ENCODE measurements at places on chromosomes 1 and 21.
A peak's percentile ranks its signal among the peaks of the same experiment; 100 is the strongest.

DNA sequence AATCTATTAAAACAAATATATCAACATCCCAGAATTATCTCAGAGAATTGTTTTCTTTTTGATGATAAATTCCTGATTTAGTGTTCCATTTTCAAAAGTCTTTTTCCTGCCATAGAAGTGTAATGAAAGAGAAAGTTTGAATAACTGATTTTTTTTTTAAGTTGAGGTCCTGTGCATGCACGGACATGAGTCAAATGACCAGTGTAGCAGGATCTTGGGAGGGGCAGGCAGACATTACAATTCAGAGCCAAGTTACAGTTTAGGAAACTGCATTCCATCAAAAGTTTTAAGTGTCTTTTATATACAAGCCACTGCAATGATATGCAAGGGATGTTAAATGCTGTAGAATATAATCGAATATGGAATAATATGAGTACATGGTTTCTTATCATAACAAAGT lies 227.5 kb downstream of the HMCN1 start:
- no peak for DNase-seq

- DNase-seq, result no peak
Observed at GRCh38 chr1:80917225-80917624, 883.5 kb upstream of the ADGRL2 start.

- DNase-seq, result no peak
Observed at GRCh38 chr1:67788904-67789303, 44.4 kb downstream of the GNG12 start.

- DNase-seq, result no peak
Observed at GRCh38 chr21:27495836-27496235, 528.9 kb upstream of the ADAMTS5 start.

DNA sequence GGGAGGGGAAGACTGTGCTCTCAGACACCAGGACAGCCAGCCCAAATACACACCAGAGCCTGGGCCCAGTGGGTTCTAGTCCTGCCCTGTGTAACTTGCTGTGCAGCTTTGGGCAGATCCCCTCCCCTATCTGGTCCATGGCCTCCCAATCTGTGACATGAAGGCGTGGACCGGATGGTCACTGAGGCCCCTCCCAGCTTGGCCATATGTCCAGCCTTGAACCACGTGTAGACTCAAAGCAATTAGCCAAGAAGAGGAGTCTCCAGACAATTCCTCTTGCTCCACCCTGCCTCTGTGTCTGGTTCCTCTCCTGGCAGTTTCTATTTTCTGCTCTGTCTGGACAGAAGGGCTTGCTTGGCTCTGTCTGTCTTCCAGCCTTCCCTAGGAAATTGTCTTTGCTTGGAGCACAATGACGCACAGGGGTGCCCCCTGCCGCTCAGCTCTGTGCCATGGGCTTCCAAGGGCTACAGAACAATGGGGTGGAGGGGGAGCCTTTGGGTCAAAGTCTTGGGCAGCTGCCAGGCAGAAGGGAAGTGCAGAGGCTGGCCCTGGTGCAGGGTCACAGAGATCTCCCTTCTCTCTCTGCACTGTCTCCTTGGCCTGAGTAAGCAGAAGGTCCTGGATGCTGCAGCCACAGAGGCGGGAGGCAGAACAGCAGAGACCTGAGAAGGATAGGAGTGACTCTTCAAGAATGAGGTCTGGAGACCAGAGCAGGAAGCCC lies 66.1 kb downstream of the TENT5C start:
- no peak for DNase-seq

- DNase-seq, result no peak
Observed at GRCh38 chr21:44684483-44684882, 2.5 kb upstream of the KRTAP12-1 start.

- no peak for DNase-seq
Observed at GRCh38 chr1:184298440-184299405, 88.1 kb upstream of the C1orf21 start.

DNA sequence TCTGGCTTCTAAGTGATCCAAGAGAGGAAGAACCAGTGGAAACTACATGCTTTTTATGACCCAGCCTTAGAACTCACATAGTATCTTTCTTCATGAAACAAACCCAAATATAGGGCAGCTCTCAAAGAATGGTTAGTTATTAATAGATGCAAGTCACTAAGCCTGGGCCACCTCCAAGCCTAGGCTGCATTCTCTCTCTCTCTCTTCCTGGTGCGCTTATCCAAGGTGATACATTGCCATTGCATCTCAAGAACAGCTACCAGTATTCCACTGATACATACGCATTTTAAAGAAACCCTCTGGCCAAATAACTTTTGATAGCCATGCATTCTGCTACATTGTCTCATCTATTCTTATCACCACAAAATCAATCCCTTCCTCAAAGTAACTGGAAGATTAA lies 455.6 kb upstream of the ADGRL2 start:
- DNase-seq, result no peak

- DNase-seq, result no peak
Observed at GRCh38 chr1:242828828-242829227, 304.3 kb upstream of the PLD5 start.

- DNase-seq, result no peak
Observed at GRCh38 chr1:244897476-244898254, 33.3 kb upstream of the HNRNPU start.

DNA sequence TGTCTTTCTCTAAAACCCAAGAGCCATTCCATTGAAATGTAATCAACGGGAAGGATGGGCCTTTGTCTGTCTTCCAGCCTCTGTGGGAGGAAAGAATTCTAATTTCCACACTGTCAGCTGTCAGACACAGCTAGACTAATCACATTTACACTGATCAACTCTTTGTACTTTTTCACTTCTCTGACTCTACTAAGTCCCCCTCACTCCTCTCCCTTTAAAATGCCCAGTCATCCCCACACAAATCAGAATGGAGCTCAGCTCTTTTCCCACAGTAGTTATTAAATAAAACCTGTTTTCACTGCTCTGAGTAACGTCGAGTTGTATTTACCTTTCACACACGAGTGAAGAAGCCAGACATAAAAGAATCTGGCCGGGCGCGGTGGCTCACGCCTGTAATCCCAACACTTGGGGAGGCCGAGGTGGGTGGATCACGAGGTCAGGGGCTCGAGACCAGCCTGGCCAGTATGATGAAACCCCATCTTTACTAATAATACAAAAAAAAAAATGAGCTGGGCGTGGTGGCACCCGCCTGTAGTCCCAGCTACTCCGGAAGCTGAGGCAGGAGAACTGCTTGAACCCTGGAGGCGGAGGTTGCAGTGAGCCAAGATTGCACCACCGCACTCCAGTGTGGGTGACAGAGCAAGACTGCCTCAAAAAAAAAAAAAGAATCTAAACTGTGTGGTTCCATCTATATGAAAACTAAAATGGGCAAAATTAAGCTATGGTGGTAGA lies 13.3 kb downstream of the ZBTB8OS start:
- DNase-seq, result no peak

- DNase-seq, result no peak
Observed at GRCh38 chr1:98668733-98669132, 7.2 kb downstream of the SNX7 start.

- DNase-seq, result no peak
Observed at GRCh38 chr1:907611-908451, 15.9 kb upstream of the SAMD11 start.

DNA sequence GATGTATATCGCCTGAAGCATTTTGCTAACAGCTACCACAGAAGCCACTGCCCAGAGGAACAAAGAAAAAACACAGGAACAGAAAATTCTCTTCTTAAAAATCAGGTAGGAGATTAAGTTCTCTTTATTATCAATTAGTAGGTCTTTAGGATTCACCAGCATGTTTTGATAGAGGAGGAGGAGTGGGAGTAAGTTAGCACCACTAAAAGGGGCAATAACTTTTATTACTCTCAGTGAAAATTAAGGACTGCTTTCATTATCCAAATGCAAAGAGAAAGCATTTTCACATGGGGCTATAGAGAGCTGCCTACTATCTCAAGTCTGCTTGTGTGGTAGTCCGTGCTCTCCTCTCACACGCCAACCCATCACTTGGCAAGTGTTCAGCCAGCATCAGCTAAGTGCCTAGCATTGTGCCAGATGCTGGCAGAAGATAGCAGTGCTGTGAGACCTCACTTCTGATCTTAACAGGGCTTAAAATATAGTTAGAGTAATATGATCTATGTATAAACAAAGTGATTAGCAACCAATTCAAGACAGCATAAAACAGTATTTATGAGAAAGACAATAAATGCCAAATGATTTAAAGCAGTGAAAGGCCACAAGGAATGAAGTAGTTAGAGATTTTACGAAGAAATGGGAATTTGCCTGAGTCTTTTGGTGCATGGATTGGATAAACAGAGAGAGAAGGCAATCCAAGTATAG lies 39.8 kb downstream of the ASTN1 start:
- DNase-seq, result no peak

- no peak for DNase-seq
Observed at GRCh38 chr21:45542667-45543370, 579 bp upstream of the SLC19A1 start.

DNA sequence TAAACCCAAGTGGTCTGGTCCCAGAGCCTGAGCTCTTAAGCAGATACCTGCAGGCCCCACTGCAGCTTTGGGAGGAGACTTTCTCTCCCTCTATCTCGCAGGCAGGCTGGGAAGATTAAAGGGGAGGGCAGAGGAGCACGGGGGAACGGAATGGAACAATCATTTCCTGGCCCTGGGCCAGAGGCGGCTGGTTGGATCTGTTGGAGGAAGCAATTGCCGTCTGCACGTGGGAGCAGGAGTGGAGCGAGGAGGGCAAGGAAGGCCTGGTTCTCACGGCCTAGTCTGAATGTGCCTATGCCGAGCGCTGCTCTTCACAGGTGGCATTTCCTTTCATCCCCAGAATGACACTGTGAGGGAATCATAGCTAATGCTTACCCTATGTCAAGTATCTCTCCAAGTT lies 23.7 kb downstream of the NKAIN1 start:
- peak; percentile 53 for DNase-seq

DNA sequence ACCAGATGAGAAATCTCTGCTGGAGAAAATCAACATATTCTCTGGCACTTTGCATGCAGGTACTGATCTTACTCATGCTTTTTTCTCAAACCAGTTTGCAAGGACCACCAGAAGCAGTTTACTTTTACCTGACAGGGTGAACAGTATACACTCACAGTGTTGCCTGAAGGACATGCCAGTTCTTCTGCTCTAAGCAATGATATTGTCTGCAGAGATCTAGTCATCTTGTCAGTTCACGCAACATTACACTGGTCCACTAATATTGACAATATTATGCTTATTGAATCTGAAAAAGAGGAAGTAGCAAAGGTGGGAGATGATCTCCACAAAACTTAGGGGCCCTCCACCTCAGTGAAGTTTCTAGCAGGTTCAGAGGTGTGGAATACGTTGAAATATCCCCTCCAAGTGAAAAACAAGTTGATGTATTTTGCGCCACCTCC lies 3.8 kb upstream of the S100B start:
- no peak for DNase-seq

- no peak for DNase-seq
Observed at GRCh38 chr1:88401313-88401712, 282.8 kb upstream of the PKN2 start.

DNA sequence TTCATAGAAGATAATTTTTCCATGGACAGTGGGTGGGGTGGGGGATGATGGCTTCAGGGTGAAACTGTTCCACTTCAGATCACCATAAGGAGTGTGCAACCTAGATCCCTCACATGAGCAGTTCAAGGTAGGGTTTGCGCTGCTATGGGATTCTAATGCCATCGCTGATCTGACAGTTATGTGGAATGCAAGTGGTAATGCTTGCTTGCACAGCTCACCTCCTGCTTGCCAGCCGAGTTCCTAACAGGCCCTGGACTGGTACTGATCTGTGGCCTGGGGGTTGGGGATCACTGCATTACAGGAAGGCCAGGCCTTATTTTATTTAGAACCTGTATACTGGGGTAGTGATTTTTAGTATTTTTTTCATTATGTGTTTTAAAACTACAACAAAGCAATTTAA lies 22.0 kb downstream of the MAN1A2 start:
- no peak for DNase-seq

GRCh38 chr1:39490596-39491145 lies 765 bp upstream of the BMP8A start:
- DNase-seq, result no peak

GRCh38 chr1:71273334-71273733 lies 192.5 kb upstream of the ZRANB2 start:
- no peak for DNase-seq

GRCh38 chr1:198500096-198500495 lies 40.4 kb downstream of the ATP6V1G3 start:
- no peak for DNase-seq

GRCh38 chr1:114164840-114165543 lies 11.3 kb upstream of the SYT6 start:
- no peak for DNase-seq

DNA sequence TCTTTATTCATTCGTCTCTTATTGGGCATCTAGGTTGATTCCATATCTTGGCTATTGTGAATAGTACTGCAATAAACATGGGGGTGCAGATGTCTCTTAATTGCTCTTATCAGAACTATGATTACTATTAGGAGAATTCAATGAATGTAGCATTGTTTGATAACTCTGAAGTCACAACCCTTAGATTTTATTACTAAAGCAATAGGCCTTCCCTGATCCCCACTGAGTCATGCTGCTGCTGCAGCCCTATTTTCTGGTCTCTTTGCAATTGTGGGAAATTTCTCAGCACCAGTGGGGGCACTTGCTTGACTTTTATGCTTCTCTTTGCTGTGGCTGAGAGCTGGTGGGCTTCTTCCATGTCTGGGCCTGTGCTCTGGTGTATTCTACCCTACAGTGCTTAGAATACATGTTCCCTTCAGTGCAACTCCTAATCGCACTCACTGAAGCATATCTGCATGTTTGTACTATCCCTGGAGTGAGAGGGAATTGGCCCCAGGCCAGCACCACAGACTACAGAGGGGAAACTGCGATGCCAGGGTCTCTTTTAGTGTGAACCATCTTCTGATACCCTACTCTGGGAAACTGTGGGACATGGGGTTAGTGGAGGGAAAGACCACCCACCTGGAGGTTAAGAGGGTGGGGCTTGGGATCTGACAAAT lies 52.2 kb upstream of the ROR1 start:
- no peak for DNase-seq

- no peak for DNase-seq
Observed at GRCh38 chr1:111988743-111989453, 570 bp downstream of the KCND3 start.

- DNase-seq, result no peak
Observed at GRCh38 chr1:24344090-24344742, 25.1 kb downstream of the GRHL3 start.

DNA sequence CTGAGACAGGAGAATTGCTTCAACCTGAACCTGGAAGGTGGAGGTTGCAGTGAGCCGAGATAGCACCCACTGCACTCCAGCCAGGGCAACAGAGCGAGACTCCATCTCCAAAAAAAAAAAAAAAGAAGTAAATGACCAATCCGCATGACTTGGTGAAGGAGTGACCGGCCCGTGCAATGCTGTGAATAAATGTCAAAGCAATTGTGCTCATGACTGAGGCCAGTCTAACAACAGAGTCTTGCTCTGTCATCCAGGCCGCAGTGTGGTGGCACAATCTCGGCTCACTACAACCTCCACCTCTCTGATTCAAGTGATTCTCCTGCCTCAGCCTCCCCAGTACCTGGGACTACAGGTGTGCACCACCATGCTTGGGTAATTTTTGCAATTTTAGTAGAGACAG lies 27.8 kb upstream of the SLC19A1 start:
- DNase-seq, result no peak
